Amygdala (tissue), 56 donors: ENCODE measurements at places on chromosomes 4 and X.
A peak's percentile ranks its signal among the peaks of the same experiment; 100 is the strongest.

DNA sequence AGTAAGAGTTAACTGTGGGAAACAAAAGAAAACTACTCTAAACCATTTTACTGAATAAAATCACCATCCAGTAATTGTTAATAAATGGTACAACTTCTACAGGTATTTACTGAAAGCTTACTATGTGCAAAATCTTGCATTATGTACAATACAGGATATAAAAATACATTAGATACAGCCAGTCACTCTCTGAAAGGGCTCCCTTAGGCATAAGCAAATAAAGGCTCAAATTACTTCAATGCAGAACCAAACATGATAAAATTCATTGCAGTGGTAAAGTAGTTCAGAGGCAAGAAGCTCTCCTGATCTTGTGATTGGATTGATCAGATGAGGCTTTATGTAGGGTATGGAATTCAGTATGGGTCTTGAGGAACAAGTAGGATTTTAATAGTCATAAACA is 100.2 kb downstream of the KLHL13 start:
- DNase-seq, result no peak

- DNase-seq, result no peak
These were observed 669.2 kb upstream of the AADAT start for GRCh38 chr4:170758988-170759387.

DNA sequence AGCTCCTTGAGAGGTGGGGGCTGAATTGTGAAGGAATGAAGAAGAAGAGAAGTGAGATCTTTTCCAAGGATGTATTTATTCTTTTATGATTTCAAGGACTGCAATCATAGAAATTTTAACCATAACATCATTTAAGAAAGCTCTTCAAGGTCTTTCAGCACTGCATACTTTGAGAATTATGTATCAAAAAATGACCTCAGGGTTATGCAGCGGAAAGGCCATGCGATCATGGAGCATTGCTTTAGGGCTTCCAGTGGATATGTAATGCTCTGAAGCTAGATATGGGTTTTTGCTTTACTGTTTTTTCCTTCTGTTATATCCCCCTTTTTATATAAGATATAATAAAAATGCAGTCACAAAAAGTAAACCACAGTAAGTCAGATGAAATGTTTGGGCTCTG is 38.7 kb downstream of the SGMS2 start:
- no peak for DNase-seq

DNA sequence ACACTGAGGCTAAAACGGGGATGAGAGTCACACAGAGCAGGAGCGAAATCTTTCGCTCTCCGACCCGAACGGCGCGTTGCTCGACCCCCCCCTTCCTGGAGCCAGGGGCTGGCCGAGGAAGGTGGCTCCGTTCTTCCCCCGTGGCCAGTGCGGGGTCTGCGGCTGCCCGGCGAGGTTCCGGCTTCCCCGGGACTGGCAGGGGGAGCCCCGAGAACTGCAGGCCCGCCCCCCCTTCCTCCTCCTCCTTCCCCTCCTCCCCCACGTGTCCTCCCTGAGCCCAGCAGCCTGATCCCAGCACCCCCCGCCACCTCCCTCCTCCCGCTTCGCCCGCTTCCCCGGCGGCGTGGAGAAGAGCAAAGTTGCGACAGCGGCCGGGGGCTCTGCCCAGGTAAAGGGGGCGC is 2.4 kb upstream of the BCORL1 start:
- DNase-seq, result peak; percentile 8

- no peak for DNase-seq
These were observed 18.0 kb downstream of the PPEF1 start for GRCh38 chrX:18725310-18725943.
